CD4-positive, alpha-beta T cell treated with Interferon alpha-2 for 1 hour (primary cell): ENCODE measurements at places on chromosomes 16 and 17.
A peak's percentile ranks its signal among the peaks of the same experiment; 100 is the strongest.

DNA sequence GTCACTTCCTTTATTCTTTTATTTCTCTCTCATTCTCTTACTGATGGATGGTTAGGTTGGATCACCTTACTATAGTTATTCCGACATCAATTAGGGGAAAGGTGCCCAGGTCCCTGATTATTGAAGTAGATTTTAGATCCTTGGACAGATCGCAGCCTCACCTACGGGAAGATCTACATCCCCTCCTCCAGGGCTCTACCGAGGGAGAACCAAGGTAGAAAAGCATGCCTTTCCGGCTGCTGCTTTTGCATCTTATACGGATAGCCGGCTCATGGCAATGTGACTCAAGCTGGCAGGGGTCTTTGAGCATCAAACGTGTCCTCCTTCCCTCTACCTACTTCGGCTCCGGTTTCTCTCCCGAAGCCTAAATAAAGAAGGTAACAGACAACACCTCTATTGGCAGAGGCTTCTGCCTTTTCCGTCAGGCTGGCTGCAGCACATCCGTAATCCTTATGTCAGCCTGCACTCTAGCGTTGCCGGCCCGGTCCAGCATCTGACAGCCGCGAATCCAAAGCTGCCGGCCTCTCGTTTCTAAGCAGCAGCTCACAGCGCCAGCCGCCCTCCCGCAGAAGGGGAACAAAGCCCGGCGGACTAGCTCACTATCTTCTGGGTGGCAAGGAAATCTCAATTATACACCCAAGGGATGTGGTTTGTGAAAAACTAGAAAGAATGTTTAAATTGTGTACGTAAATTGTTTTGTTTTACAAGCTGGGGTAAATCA, 46.9 kb downstream of the IRX6 start:
- no peak for DNase-seq

GRCh38 chr17:52106638-52107261, 51.8 kb downstream of the CA10 start:
- DNase-seq = no peak

DNA sequence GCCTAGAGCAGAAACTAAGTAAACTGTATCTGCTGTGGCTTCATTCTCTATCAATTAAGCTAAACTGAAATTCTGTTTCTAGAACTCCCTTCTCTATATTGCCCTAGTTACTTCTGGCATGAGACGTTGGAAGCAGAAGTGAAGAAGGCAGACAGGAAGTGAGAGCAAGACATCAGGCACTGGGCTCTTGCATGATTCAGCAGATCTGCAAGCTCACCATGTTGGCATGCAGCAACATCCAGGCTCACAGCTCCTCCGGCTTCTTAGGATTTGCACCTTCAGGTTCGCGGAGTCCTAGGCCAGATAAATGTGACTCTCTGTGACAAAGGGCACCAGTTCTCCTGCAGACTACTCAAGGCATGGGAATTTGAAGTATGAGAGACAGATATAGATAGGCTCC, 148.3 kb downstream of the CDH8 start:
- no peak for DNase-seq

DNA sequence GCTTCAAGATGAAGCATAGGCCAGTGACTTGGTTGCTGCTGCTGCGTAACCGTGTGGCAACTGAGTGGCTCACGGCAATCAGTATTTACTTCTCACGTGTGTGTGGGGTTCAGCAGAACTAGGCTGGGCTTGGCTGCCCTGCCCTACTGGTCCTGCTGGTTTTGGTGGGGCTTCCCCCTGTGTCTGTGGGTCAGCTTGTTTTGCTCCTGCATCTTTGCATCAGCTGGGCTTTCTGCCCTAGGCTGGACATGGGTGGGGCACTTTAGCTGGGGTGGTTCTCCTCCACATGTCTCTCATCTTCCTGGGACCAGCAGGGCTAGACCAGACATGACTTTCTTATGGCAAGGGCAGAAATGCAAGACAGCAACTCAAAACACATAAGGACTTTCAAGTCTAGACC, 550.5 kb downstream of the MAF start:
- DNase-seq = no peak

GRCh38 chr16:67150833-67151396, at the start of gene B3GNT9:
TSS of gene B3GNT9 (minus strand) at chr16:67150998. CDS start at chr16:67150485, 513 bp downstream.
- no peak for DNase-seq

DNA sequence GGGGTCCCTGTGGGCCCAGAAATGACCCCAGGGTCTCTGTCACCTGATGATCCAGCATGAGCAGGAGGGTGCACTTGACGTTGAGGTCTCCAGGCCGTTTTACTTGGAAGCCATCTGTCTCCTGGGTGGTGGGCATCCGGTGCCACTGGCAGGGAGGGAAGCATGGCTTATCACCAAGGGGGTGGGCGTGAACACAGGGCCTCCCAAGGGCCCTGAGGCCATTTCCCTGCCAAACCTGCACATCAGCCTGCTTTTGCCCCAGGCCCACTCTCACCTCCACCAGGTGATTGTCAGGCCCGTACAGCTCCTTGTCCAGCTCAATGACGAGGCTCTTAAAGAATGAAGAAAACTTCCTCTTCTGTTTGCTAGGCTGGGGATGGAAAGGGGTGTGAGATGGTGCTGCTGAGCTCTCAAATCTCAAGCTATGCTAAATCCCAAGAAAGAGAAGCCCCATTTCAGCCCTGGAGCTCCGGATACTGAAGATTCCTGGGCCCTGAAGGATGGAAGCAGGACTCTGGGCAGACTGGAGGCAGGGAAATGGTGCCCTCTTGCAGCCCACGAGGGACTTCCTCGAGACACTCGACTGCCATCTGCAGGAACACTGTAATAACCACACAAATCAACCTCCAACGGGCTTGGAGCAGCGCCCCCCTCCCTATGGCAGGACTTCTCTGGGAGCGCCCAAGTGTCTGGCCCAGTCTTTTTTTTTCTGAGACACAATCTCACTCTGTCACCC, 7.1 kb upstream of the FTSJ3 start:
- DNase-seq = peak; percentile 69

GRCh38 chr17:81391936-81392908, 3.0 kb upstream of the BAHCC1 start:
- DNase-seq = no peak
